ENCODE measurements at places on chromosomes 16 and 17. TPM values are rescaled to one million over a fixed set of nuclear protein-coding genes. Genes with fewer than 3 reads are reported as not detected.

C1QTNF8 gene
- not detected for total RNA-seq

SCNN1B gene
- total RNA-seq: 0.30 TPM

KRT34 gene
- total RNA-seq: 0.41 TPM

CDYL2 gene
- 0.33 TPM for total RNA-seq

MMD gene
- 21.5 TPM for total RNA-seq

All from A549 treated with DMSO at 1 μM for 4 hours (cell line).